ENCODE measurements at places on chromosomes 2 and 18.

DNA sequence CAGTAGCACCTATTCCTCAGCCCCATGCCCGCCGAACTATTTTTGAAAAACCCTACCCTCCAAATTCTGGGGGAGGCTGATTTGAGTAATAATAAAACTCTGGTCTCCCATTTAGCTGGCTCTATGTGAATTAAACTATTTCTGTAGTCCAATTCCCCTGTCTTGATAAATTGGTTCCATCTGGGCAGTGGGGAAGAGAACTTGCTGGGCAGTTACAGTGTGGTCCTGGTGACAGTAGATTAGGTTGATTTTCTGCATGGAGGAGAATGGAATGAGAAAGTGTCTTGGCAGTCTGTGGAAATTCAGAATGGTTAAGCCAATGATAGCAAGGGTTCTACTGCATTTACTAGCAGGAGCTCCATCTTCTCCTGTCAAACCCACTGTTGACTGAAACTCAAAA lies 95.0 kb downstream of the SPP2 start:
- no peak for DNase-seq

GRCh38 chr2:158760887-158761286 lies 34.2 kb upstream of the DAPL1 start:
- DNase-seq: no peak

- no peak for DNase-seq
Observed at GRCh38 chr2:179768765-179769164, 92.6 kb downstream of the ZNF385B start.

GRCh38 chr2:140248623-140249022 lies 1468.4 kb upstream of the NXPH2 start:
- no peak for DNase-seq

- DNase-seq: no peak
Observed at GRCh38 chr2:112474844-112475486, 7.0 kb upstream of the TTL start.

GRCh38 chr18:28412521-28412920 lies 235.6 kb upstream of the CDH2 start:
- no peak for DNase-seq

DNA sequence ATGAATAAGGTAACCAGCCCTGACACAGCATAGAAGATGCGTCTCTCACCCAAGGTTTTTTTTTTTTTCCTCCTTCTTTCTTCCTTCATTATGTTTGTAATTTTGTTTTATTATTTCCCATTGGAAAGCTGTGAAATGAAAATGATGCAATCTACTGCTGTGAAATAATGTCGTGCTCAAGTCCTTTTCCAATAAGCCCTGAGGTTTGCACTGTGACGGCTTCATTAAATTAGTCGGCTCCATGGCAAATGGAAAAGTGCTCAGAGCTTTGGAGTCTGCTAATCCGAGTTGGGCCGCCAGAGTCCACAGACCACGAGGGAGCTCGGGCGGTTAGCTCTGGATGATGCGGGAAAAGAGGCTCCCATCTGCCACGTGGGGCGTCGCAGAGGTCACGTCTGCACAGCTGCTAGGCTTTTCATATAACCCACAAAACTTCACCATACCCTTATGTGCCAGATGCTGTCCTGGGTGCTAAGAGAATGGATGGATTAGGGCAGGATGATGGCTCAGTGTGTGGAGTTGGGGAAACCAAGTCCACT lies 92.3 kb upstream of the CAPN13 start:
- no peak for DNase-seq

DNA sequence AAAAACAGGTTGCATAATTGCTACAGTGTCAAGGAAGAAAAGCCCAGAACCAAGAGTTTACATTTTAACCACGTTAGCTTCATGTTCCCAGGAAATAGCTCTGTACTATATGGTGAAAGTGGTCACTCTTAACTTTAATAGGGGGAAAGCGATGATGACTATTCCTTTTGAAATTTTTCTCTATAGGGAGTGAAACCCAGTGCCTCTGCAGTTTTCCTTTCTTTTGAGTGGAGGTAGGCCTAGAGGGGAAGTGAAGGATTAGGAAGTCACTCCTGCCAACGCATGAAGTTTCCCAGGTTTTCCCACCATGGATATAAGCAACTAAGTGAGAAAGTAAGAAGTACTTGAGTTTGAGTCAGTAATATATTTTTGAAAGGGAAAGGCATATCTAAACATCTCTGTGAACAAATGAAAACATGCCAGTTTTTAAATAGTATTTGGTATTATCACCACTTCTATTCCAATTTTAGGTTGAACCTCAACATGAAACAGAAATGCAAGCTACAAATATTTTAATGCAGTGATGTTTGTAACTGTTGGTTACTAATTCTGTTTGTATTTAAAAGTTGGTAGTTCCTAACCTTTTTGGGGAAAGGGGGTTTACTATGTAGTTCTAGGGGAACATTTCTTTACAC lies 91.9 kb downstream of the VRK2 start:
- no peak for DNase-seq

GRCh38 chr2:234512884-234513669 lies 16.2 kb upstream of the ARL4C start:
- DNase-seq: no peak

GRCh38 chr2:241910604-241911520 lies 41.3 kb downstream of the RTP5 start:
- DNase-seq: no peak

GRCh38 chr18:48771641-48772375 lies 179.0 kb downstream of the SMAD7 start:
- DNase-seq: no peak

- no peak for DNase-seq
Observed at GRCh38 chr2:20015482-20016083, 3.1 kb upstream of the MATN3 start.

DNA sequence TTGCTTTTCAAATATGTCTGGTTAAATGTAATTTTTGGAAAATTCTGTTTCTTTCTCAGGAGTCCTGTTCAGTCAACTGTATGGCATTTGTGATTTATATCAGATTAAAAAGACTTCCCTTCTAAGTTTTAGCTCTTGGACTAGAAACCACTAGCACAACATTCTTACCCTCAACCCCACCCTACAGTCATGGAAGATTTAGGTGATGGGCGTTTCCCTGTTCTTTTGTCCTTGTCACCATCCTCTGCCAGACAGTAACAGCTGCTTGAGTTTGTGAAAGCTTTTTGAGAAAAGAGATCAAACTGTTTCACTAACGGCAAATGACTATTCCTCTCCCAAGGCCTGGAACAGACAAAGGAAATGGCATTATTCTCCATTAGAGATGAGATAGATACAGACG lies 31.8 kb downstream of the SERPINB5 start:
- no peak for DNase-seq

DNA sequence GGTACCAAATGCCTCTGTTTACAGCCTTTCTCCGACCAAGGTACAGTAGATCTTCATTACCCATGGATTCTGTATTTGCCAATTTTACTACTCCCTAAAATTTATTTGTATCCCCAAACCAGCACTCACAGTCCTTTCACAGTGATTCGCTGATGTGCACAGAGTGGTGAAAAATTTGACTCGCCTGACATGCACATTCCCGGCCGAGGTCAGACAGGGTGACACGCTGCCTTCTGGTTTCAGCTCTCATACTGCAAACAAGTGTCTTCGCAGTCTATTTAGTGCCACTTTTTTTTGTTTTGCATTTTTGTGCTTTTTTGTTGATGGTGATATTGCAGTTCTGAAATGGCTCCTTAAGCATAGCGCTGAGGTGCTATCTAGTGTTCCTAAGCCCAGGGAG lies 71.0 kb downstream of the MAPK4 start:
- no peak for DNase-seq

DNA sequence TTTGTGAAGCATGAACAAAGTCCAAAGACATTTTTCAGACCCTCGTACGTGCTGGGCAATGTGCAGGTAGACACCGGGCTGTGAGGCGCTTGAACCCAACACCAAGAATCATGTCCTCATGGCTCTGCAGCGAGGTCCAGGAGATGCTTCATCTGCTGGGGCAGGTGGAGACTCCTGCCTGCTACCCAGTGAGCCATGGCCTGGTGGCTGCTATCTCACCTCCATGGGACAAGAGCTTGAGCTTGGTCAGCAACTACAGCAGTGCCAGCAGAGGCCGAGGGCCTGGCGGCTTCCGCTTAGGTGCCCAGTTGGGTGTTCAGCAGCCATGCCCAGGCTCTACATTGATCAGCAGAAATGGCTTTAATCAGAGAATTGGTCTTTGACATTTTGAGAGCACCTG lies 281.0 kb upstream of the HS6ST1 start:
- DNase-seq: no peak

- no peak for DNase-seq
Observed at GRCh38 chr2:66601624-66602023, 166.7 kb downstream of the MEIS1 start.

- DNase-seq: no peak
Observed at GRCh38 chr2:71546777-71547281, 93.5 kb downstream of the DYSF start.

GRCh38 chr2:145593280-145593679 lies 1073.4 kb upstream of the ZEB2 start:
- DNase-seq: no peak

DNA sequence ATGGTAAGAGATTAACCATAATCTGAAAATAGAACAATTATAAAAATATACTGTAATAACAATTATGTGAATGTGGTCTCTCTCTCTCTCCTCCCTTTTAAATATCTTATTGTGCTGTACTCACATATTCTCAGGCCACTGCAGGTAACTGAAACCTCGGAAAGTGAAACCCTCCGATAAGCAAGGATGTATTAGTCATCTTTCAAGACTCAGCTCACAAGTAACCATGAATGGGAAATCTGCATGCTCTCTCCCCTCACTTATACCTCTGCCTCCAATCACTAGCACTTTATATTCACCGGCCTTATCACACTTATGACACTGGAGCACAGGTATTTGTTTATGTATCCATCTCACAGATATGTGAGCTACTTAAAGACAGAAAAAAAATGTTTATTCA lies 139.7 kb downstream of the LRP2 start:
- no peak for DNase-seq

DNA sequence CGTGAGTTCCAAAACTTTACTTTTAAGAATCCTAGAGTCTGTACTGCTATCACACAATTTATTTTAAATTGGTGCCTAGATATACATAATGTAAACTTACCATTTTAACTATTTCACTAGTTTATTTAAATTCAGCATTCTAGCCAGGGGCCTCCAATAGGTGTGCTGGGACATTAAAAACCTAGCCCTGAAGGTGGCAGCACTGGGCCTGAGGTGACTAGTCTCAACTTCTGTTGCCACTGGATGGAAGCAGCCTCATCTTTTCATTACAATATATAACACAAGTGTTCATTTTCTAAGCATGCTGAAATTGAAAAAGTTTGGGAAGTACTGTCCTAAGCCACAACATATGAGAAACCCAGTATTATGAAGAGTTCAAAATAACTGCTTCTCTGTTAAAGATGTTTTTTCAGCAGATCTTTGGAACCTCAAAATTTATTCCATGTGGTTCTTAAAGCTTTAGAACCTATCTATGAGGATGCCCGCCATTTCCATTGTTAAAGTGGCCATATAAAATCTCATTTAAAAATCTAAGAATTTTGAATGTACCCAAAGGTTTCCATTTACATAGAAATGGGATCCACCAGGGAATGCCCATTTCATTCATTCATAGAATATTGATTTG lies 2.9 kb upstream of the RBBP8 start:
- peak; percentile 53 for DNase-seq

- no peak for DNase-seq
Observed at GRCh38 chr2:99605036-99605435, 115.2 kb upstream of the REV1 start.

DNA sequence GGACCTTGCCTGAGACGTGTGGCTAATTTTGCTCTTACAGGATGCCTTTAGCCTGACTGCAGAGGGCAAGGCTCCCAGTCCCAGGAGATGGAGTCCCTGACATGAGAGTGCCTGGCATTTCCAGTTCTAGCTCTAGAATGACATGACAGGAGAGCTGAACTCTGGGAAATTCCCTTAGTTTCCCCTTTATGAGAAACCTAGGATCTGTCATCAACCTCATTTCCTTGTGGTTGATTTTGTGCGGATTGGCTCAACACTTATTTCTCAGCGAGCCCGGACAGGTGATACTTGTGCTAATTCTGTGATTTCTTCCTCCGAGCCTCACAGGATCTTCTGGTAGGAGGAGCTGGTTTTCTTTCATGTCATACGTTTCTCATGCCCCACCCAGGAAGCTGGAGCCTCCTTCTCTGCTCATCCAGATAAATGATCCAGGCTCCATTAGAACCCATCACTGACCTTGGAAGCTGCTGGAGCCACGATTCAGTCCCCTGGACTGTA lies at the start of gene IL36G:
Gene IL36G (plus strand): TSS at position 448 of the 498 bp plus-strand sequence. CDS start 633 bp downstream, outside the sequence.
- DNase-seq: no peak

- DNase-seq: no peak
Observed at GRCh38 chr2:206452750-206453149, 9.4 kb downstream of the ADAM23 start.

GRCh38 chr2:110858993-110859701 lies 126.8 kb downstream of the ACOXL start:
- DNase-seq: no peak

GRCh38 chr2:107062173-107062572 lies 176.2 kb upstream of the ST6GAL2 start:
- DNase-seq: no peak

GRCh38 chr2:216545359-216545758 lies 46.7 kb downstream of the RPL37A start:
- DNase-seq: no peak

DNA sequence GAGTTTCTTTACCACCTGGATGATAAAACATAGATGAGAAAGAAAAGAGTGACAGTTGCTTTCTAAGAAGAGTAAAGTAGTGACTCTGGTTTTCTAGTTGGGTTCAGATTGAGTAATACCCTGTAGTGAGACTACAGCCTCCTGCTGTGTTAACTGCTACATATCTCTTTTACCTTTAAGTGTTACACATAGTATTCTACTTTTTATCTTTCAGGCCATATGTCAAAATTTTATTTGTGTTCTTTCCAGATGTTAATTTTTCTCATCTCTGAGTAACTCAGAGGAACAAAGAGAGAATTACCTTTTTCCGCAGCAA lies 348.2 kb downstream of the CTNNA2 start:
- DNase-seq: no peak

DNA sequence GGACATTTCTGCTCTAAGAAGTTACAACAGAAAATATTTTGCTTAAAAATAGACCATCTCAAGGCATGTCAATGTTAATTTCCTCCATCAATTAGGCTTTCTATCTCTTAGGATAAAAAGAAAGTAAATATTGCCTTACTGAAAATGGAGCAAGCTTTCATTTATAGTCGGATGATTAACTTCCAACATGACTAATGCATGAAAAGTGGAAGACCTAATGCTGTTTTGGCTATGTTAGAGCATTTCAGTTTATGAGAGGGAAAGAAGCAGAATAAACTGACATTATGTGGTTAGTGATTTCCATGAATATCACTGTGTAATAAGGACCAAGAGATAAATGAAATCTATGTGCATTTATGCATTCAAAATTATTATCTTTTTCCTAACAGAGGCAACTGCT lies 475.2 kb upstream of the UBE2E3 start:
- no peak for DNase-seq

- DNase-seq: no peak
Observed at GRCh38 chr18:63290821-63291200, 28.8 kb downstream of the BCL2 start.
